ENCODE measurements at places on chromosomes 13 and 19. TPM values are rescaled to one million over a fixed set of nuclear protein-coding genes. Genes with fewer than 3 reads are reported as not detected.

DNA sequence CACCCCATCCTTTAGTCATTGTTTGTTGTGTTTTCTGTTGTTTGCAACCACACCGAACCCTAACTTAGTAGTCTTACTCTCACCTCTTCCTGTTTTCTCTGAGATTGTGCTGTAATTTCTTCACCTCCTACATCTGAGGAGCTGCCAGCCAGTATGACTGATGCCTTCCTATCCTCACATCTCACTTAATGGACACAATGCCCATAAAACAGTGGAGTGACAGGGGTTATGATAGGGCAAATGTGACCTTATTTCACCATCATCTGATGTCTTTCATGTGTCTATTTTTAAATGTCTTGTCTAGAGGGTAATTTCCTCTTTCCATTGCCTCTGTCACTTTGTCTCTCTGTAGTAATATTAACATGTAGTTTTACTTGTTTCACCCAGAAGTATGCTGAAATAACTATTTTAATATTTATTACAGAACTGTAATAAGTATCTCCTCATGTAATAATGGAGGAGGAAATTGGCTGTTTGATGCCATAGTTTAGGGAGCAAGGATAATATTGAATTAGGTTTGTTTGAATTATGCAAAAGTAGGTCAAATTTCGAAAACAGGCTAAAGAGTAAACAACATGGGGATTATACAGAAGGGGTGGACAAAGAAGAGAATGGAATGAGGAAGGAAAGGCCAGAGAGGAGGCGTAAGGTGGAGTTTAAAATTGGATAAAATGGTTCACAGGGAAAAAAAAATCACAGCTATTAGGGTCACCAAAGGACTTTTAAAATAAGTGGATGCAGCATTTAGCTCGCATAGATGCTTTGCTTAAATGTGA is 103.5 kb upstream of the SPRY2 start:
- DNase-seq = no peak
- H3K27ac ChIP-seq = no peak overlapping the region
- peaks cover 3% of the 10 kb centered on the region for H3K27me3 ChIP-seq
- peaks cover 2% of the 10 kb centered on the region for H3K4me1 ChIP-seq
- H3K4me3 ChIP-seq = no peak overlapping the region

DNA sequence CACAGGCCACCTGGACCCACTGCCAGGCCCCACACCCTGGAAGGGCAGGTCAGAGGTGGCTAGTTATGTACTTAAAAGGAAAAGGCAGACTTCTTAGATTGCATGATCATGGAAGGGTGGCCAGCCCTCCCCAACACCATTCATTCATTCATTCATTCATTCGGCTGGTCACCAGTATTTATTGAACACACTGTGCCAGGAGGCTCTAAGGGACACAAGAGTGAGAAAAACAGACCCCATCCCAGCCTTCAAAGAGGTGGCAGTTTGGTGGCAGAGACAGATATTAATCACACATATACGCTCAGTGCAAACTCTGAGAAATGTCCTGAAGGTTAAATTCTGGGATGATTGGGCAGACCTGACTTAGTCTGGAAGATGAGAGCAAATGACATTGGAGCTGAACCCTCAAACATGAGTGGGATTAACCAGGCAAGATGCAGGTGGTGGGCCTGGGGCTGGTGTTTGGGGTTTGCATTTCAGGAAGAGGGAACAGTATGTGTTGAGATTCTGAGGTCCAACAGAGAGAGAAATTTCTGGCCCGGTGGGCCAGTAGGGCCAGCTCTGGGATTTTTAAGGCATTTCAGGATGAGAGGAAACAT is 147.5 kb downstream of the ZNF536 start:
- H3K27me3 ChIP-seq = no peaks in the 10 kb centered on the region
- H3K4me1 ChIP-seq = no peaks in the 10 kb centered on the region
- no peak for DNase-seq
- no peaks in the 10 kb centered on the region for H3K36me3 ChIP-seq

GRCh38 chr13:99860745-99861144 is 110.8 kb downstream of the ZIC5 start:
- peaks cover 6% of the 10 kb centered on the region for H3K27me3 ChIP-seq
- H3K36me3 ChIP-seq = no peaks in the 10 kb centered on the region
- peaks cover 12% of the 10 kb centered on the region for H3K4me1 ChIP-seq
- DNase-seq = no peak
- H3K27ac ChIP-seq = no peak overlapping the region
- no peak overlapping the region for H3K4me3 ChIP-seq

Gene PEAK3
- total RNA-seq = 0.17 TPM

DNA sequence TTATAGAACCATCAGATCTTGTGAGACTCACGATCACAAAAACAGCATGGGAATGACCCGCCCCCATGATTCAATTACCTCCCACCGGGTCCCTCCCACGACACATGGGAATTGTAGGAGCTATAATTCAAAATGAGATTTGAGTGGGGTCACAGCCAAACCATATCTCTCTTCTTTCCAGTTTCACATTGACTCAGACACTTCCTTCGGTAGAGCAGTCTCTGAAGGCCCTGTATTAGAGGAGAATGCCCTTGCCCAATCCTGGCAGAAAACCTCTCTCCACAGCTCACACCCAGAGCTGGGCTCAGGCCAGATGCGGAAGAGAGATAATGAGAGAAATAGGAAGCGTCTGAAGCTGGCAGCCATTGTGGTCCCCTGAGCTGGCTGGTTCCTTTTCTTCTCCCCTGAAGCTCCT is 72.4 kb upstream of the CLDN10 start:
- H3K27me3 ChIP-seq = peaks cover 2% of the 10 kb centered on the region
- no peak for DNase-seq
- peaks cover 17% of the 10 kb centered on the region for H3K4me1 ChIP-seq
- no peak overlapping the region for H3K4me3 ChIP-seq

GRCh38 chr19:3057275-3057714 is 5.0 kb downstream of the TLE5 start:
- peaks cover 46% of the 10 kb centered on the region for H3K4me1 ChIP-seq
- DNase-seq = no peak
- peaks cover 58% of the 10 kb centered on the region for H3K36me3 ChIP-seq
- H3K4me3 ChIP-seq = no peak overlapping the region

DNA sequence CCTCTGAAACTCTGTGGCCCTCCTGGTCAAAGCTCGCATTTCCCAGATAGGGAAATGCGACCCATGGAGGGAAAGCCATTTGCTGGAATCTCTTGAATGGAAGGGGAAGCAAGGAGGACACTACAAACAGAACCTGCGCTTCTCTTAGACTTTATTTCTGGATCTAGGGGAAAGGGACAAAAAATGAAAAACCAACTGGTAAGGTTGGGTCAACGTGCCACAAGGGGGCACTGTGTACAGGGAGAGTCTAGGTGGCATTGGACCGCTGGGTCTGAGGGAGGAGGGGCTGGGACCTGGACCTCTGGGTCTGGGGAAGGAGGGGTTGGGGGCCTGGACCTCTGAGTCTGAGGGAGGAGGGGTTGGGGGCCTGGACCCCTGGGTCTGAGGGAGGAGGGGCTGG is 5.0 kb downstream of the KLK4 start:
- H3K4me1 ChIP-seq = no peaks in the 10 kb centered on the region
- no peaks in the 10 kb centered on the region for H3K36me3 ChIP-seq
- no peak overlapping the region for H3K27ac ChIP-seq
- peaks cover 39% of the 10 kb centered on the region for H3K27me3 ChIP-seq
- H3K4me3 ChIP-seq = no peak overlapping the region

Measured in activated CD4-positive, alpha-beta T cell treated with anti-CD3 and anti-CD28 coated beads, Interleukin-2, amount 10 ng/mL, durations not matched to agents 7 days and 5 days (primary cell).